Esophagus squamous epithelium (tissue), 5 donors: ENCODE measurements at places on chromosomes 16 and 17.

GRCh38 chr17:630801-631200, 83.8 kb downstream of the VPS53 start:
- DNase-seq, result no peak

GRCh38 chr16:69767459-69768229, 5.5 kb downstream of the WWP2 start:
- DNase-seq, result no peak

DNA sequence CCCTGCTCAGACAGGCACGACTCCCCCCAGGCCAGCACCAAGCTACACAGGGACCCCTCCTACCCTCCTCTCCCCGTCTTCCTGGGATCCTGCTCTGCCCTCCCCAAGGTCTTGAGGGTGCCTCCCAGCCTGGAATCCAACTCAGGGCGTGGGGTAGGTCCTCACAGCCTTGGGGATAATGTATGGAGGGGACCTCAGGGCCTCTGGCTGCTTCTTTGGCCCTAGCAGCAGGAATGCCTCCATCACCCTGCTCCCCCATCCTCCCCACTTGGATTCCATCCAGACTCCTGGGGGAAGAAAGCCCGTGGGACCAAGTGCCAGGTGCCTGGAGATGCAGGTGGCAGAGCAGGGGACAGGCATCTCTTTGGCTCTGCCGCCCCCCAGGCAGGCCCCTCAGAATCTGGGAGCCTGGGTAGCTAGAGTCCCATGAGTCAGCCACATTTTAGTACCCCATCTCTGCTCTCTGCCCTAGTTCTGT, 10.7 kb upstream of the STAC2 start:
- no peak for DNase-seq

GRCh38 chr17:77811521-77811920, 147.0 kb upstream of the TNRC6C start:
- no peak for DNase-seq

GRCh38 chr17:13785981-13786598, 184.4 kb upstream of the HS3ST3A1 start:
- no peak for DNase-seq

DNA sequence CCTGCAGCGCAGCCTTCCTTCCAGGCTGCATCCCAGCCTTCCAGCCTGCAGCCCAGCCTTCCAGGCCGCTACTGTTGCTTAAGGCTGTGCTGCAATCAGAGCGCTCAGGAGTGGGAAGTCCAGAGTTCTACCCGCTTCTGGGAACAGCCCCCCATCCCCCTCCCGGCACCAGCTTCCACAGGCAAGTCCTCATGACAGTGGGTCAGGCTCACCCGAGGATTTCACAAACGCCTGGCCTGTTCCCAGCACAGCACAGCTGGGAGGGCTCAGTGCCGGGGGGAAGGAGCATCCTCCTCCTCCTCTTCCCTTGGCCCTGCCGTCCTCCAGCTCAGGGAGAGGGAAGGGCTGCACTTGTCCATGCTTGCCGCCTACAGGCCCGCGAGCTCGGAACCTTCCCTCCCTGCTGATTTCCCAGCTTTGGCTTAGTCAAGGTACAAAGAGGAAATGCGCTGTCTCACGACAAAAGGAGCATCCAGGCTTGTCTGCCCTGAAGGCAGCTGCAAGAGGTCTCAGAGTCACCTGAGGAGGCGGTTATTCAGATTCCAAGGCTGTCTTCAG, 8.3 kb downstream of the SOCS3 start:
- DNase-seq, result no peak

DNA sequence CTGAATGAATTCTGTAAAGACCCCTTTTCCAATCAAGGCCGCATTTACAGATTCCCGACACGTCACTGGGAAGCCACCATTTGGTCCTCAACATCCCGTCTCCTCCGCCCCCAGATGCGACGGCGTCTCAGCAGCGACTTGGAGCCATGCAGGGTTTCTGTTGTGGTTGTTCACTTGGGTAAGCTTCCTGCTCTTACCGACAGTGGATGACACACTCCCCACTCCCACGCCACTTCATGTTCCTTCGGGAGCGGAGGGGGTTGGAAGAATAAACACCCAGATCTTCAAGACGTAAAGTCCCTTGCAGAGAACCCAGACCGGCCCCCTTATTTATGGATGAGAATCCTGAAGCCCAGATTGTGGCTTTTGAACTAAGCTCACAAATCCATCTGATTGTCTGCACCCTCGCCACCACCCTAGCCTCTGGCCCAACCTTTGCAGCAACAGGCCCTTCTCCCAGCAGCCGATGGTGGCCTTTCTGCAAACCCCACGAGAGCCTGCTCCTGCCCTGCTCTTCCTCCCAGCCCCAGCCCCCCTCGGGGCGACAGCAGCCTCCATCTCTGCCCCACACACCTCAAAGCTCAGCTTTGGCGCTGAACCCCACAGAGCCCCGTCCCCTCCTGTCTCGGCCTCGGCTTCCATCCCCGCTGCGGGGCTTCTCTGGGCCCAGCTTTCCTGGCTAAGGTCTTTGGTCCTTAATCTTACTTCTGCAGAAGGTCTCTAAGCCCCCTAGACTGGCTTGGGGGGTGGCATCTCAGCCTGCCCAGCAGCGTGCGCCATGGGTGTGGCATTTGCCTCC, 19.0 kb upstream of the OSGIN1 start:
- DNase-seq, result no peak

- no peak for DNase-seq
These were observed 15.4 kb downstream of the NOG start for GRCh38 chr17:56608944-56609343.
